ENCODE measurements at places on chromosomes 6 and 20. TPM values are rescaled to one million over a fixed set of nuclear protein-coding genes. Genes with fewer than 3 reads are reported as not detected.
A peak's percentile ranks its signal among the peaks of the same experiment; 100 is the strongest.

DNA sequence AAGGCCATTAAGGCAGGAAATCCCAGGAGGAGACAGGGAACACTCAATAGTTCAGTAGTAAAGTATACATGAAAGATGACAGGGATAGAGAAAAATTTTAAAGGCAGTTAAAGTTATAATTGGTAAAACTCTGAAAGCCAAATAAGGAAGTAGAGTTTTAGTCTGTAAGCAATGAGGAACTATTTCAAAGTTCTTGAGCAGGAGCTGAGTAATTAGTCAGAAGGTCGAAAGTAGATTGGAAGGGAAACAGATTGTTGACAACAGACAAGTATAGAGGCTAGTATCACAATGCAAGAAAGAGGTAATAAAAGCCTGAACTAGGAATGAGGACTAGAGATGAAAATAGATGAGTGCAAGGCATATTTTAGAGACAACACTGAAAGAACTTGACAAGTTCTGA is 150.3 kb downstream of the CDK19 start:
- H3K27me3 ChIP-seq = no peaks in the 10 kb centered on the region
- no peak overlapping the region for H3K27ac ChIP-seq
- H3K36me3 ChIP-seq = peaks cover 1% of the 10 kb centered on the region
- DNase-seq = no peak

GRCh38 chr20:36823121-36823520 is 49.6 kb upstream of the DSN1 start:
- no peak overlapping the region for H3K27ac ChIP-seq
- H3K36me3 ChIP-seq = no peaks in the 10 kb centered on the region
- no peak for DNase-seq
- peaks cover 4% of the 10 kb centered on the region for H3K4me1 ChIP-seq

Gene C20orf204
- total RNA-seq = 2.8 TPM

DNA sequence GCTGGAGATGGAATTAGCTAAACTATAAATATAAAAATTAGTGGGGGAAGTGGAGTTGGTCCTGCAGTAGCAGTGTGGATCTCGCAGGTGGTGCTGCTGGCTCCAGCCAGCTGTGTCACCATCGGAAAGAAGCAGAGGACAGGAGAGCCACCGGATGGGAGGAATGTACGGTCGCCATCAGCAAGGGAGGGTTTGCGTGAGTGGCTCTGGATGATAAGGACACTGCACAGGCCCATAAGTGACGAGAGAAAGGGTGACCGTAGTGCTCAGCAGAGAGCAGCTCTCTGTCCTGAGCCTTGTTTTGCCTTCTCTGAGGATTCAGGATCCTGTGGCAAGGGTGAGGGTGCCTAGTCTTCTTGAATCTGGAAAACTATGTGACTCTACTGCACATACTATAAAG is 378.7 kb downstream of the ZFAND3 start:
- peaks cover under 1% of the 10 kb centered on the region for H3K36me3 ChIP-seq
- H3K27ac ChIP-seq = no peak overlapping the region
- H3K4me3 ChIP-seq = no peak overlapping the region
- H3K27me3 ChIP-seq = no peaks in the 10 kb centered on the region
- peaks cover 2% of the 10 kb centered on the region for H3K4me1 ChIP-seq
- DNase-seq = no peak

DNA sequence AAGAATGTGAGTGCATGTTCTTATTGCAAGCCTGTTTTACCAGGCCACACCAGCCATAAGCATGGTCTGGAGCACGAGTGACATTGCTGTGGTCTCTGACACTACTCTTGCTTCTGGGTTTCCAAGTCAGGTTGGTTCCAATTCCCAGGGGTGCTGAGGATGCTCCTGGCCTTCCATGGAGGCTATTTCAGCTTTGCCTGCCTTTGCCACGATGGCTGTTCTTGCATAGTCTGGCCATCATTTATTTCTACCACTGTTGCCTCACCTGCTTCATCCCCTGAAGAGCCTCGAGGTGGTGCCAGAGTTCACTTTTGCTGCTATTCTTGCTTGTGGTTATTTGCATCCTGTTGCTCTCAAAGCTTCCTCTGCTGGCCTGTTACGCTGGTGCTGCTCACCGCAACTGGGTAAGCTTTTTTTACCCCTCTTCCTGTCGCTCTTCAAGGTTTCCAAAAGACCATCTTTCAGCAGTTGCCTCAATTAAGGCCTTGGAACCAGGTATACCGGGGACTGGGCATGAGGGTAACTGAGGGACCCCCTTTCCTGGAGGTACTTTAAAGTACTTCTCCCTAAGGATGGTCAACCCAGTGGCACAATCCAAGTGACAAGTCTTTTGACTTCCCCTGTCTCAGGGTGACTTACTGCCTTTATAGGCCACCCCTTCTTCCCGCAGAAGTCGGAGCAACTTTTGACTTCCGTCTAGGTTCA is 64.5 kb downstream of the AKAP7 start:
- peaks cover 54% of the 10 kb centered on the region for H3K4me1 ChIP-seq
- peaks cover 9% of the 10 kb centered on the region for H3K36me3 ChIP-seq
- peak overlapping the region; percentile 76 for H3K4me3 ChIP-seq
- peak; percentile 85 for DNase-seq

DNA sequence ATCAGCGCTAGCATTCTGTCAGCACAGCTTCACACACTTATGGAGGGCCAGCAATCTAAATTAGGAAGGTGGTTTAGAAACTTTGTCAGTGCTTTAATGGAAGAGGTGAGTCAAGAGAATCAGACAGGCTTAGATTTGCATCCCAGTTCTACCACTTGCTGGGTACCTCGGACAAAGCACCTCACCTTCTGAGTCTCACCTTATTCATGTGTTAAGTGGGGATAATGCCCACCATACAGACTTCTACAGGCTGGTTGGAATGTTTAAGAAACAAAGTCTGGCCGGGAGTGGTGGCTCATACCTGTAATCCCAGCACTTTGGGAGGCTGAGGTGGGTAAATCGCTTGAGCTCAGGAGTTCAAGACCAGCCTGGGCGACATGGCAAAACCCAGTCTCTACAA is 12.2 kb upstream of the STK35 start:
- H3K36me3 ChIP-seq = no peaks in the 10 kb centered on the region
- H3K4me1 ChIP-seq = peaks cover 2% of the 10 kb centered on the region
- no peak overlapping the region for H3K4me3 ChIP-seq
- DNase-seq = no peak

- H3K4me3 ChIP-seq = no peak overlapping the region
- H3K27me3 ChIP-seq = no peaks in the 10 kb centered on the region
These were observed 122.5 kb downstream of the MACROD2 start for GRCh38 chr20:14117768-14118167.

Gene SOBP
- 0.77 TPM for total RNA-seq

Gene BEND3
- 5.8 TPM for total RNA-seq

GRCh38 chr20:16459019-16459700 is 114.1 kb downstream of the KIF16B start:
- H3K4me1 ChIP-seq = no peaks in the 10 kb centered on the region
- no peaks in the 10 kb centered on the region for H3K27me3 ChIP-seq
- H3K4me3 ChIP-seq = no peak overlapping the region
- no peak overlapping the region for H3K27ac ChIP-seq

Gene ELOVL2
- not detected for total RNA-seq

GRCh38 chr6:18397701-18398100 is 10.6 kb downstream of the RNF144B start:
- H3K4me1 ChIP-seq = peaks cover 14% of the 10 kb centered on the region
- no peak overlapping the region for H3K27ac ChIP-seq
- no peak overlapping the region for H3K4me3 ChIP-seq
- H3K36me3 ChIP-seq = peaks cover 4% of the 10 kb centered on the region
- no peaks in the 10 kb centered on the region for H3K27me3 ChIP-seq

DNA sequence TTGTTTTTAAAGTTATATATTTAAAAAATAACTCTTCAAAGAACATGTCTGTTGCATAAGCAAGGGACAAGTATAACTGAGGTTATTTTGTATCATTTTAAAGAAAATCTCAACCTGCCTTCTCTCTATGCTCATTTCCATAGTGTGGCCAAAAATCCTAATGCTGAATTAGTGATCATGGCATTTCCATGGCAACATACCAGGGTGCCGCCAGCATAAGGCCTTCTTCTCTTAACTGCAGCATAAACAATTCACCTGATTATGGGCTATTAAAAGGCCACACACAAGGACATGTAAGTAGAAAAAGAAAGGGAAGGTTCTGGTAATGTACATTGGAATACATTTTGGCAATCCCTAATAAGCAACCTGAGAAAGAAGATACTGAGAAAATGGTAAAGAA is 95.1 kb upstream of the RNF217 start:
- no peaks in the 10 kb centered on the region for H3K4me1 ChIP-seq
- no peak overlapping the region for H3K27ac ChIP-seq
- H3K27me3 ChIP-seq = no peaks in the 10 kb centered on the region
- H3K36me3 ChIP-seq = no peaks in the 10 kb centered on the region

DNA sequence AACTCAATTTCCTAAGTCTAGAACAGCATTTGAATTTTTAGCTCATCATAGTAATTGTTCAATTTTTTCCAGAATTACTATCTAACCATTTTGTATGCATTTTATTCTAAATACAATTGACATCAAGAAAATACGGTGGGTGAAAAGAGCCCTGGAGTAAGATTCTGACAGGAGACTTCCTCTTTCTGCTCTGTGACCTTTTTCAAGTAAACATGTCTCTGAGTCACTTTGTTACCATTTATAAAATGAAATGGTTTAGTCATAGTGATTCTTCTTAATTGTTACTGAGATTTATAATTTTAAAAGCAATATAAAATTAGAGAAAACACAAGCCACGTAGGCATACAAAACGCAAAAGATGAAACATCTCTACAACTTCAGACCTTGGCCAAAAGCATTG is 80.2 kb downstream of the PLCB1 start:
- no peaks in the 10 kb centered on the region for H3K36me3 ChIP-seq
- no peak overlapping the region for H3K27ac ChIP-seq
- peaks cover 56% of the 10 kb centered on the region for H3K4me1 ChIP-seq
- no peaks in the 10 kb centered on the region for H3K27me3 ChIP-seq
- DNase-seq = no peak
- H3K4me3 ChIP-seq = no peak overlapping the region

- no peak for DNase-seq
- H3K27ac ChIP-seq = no peak overlapping the region
- H3K36me3 ChIP-seq = peaks cover 14% of the 10 kb centered on the region
- no peak overlapping the region for H3K4me3 ChIP-seq
- H3K27me3 ChIP-seq = no peaks in the 10 kb centered on the region
- peaks cover 25% of the 10 kb centered on the region for H3K4me1 ChIP-seq
These were observed 46.3 kb downstream of the SCAND1 start for GRCh38 chr20:35908007-35908406.
